ENCODE measurements at places on chromosomes 5 and 9.

DNA sequence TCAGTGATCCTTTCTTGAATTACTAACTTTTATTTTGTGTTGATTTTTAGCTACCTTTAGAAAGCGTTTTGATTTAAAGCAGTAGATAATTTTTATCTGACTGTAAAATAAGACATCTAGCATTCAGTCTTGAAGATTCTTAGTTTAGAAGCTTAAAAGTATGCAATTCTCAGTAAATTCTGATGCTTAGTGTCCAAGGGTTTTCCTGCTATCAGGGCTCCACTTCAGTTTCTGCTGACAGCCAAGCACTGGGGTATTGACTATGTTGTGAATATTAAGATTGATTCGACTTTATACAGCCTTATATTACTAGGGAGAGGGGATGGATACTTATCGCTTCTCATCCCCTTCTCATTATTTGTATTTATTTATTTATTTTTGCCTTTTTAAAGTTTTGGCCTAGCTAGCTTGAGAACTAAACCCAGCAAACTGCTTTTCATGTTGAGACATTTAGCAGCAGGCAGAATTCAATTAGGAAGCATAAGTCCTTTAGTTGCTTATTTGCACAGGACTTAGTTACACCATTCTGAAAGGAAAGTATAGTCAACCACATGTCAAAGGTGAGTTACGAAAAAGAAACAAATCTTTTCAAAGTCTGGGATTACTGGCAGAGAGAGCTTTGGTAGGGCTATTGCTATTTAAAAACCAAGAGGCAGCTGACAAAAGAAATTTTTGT is 2.9 kb downstream of the PBX3 start:
- DNase-seq = no peak

GRCh38 chr9:127761491-127761956 is 16.9 kb downstream of the SH2D3C start:
- no peak for DNase-seq

DNA sequence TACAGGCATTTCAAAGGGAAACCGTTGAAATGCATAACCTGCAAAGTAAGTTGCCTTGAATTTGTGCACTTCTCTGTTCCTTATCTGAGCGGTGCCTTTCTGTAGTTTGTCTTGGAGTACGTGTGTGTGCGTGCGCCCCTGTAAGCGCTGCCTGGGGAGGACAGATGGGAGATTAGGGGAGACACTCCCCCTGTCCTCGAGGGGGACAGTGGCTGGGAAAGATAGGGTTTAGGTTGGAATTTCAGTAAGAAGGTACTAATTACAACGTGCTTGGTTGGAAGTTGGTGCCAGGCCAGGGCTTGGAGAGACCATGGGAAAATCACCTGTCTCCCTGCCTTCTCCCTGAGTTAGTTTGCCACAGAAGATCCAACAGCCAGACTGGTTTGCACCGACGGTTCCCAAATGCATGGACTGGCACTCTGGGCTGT is 73.2 kb downstream of the PIK3R1 start:
- DNase-seq = no peak

DNA sequence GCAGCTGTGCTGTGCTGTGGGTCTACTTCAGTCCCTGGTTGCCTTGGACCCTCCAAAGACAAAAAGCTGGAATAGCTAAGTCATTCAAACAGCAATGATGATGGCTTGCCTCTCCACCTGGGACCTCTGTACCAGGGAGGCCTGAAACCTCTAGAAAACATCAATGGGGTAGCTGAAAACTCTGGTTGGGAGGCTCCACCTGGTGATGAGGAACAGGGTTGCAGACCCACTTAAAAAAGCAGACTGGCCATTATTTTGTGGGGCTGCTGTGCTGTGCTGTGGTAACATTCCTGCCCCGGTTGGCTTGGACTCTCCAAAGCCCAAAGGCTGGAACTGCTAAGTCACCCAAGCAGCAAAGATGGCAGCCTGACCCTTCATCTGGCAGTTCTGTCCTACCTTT is 839.3 kb upstream of the ARRDC3 start:
- DNase-seq = no peak

- DNase-seq = no peak
Observed at GRCh38 chr9:37983381-37984067, 79.6 kb upstream of the SLC25A51 start.

GRCh38 chr5:1747803-1748085 is 51.9 kb downstream of the MRPL36 start:
- DNase-seq = no peak

Measured in MM.1S (cell line).